GM19239 (cell line): ENCODE measurements at places on chromosomes 5 and 9.

GRCh38 chr5:171952021-171952420, 54.4 kb downstream of the FBXW11 start:
- no peak for DNase-seq

GRCh38 chr9:99162759-99163364, 57.9 kb downstream of the TGFBR1 start:
- no peak for DNase-seq

DNA sequence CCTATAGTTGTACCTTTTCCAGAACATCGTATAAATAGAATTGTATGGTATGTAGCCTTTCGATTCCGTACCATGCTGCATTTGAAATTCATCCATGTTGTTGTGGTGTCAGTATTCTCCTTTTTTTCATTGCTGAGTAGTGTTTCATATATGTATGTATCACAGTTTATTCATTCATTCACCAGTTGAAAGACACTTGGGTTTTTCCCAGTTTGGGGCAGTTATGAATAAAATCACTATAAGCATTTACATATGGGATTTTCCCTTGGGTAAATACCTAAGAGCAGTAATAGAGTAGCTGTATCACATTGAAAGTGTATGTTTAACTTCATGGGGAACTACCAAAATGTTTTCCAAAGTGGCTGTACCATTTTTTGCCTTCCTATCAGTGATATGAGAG, 16.1 kb upstream of the FKTN start:
- no peak for DNase-seq

GRCh38 chr9:121283856-121284732, 16.1 kb downstream of the GSN start:
- no peak for DNase-seq

DNA sequence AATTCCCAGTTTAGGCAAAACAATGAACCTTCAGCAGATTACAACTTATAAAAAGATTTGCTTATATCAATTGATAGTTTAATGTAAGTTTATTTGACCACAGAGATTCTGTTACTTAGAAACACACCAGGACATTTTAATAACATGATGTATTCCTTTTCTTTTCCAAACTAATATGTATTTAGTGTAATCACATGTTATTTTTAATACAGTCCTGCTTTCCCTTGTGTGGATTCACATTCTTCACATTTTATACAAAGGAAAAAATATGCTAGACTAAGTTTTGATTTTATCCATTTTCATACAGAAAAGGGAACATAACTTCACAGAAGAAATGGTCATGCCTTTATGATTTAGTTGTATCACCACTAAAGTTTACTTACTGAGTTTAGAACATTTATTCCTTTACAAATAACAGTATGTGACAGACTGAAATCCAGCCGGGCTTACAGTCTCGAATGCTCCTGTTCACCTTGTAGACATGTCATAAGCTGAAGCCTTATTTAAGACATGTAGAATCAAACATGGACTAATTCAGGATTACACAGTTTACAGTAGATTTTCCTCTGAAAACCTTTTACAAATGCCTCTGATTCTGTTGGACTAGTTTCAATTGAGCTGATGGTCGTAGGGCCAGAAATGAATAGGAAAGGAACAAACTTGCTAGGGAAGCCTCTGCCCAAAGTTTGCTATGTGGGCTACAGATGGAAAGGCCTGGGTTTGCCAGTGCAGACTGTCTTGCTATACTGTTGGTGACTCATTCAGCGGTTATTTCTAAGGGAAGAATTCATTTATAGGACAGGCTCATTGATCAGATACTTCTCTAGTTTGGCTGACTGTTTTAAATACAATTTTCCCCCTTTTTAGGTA, 6.6 kb upstream of the ASPN start:
- no peak for DNase-seq

DNA sequence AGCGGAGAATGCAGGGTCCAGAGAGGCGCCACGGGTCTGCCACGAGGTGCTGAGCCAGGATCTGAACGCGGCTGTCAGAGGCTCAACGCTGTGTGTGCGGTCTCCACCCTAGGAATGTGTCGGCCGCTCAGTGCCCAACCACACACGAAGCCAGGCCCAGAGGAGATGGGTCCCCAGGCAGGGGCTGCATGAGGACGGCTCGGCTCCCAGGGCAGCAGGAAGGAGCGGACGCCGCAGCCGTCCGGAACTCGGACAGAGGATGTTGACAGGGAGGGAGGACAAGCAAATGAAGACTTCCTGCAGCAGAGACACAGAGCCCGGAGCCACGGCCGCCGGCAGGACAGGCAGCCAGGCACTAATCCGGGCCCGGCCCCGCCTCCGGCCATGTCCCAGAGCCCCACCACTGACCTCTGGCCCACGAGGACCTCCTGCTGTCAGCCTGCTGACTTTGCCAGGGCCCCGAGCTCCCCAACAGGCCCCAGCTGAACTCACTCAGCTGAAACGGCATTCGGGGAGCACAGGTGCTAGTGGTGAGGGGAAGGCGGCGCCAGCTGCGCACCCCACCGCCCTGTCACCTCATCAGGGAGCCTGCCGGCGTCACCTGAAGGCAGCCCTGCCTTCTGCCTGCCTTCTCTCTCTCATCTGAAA, 12.7 kb downstream of the VAV2 start:
- peak; percentile 82 for DNase-seq

DNA sequence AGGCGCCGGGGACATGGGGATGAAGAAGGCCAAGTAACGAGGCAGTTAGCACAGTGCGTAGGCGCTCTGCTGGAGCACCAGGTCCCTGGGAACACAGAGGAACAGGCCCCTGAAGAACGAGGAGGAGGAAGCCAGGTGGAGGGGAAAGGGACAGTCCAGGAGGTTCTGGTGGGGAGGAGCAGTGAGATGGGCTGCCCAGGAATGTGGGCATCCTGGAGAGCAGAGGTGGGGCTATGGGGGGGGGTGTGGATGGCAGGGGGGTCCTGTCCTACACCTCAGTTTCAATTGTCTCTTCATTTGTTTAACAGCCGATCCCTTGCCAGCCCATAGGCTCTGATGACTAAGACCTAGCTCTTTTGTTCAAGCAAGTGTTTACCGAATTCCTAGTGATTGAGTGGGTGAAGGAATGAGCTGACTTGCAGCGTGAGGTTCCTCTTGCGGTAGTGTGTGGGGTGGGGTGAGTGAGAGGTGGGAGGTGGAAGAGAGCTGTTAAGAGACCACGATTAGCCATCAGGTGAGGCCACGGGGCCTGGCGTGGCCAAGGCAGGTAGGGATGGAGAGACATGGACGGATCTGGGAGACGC, 8.4 kb upstream of the PHYHD1 start:
- no peak for DNase-seq

- DNase-seq, result no peak
Observed at GRCh38 chr5:159467666-159468065, 137.4 kb upstream of the IL12B start.

DNA sequence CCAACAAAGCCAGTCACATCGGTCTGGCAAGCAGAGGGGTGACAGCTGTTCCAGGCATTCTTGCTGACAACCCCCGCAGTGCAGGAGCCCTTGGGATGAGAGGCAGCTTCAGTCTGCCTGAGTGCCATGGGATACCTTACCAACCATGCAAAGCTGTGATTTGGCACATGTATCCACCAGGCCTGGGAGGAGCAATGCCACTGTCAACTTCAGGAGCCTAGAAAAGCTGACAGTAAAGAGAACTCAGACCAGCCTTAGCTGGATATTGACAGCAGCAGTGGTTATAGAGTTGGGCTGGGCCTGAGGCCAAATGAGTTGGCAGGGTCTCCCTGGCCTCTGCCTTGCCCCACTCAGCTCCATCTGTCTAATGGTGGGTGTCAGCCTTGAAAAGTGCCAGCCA, 10.1 kb upstream of the PLPPR1 start:
- no peak for DNase-seq

GRCh38 chr9:116318468-116319374, 165.1 kb downstream of the PAPPA start:
- DNase-seq, result no peak

DNA sequence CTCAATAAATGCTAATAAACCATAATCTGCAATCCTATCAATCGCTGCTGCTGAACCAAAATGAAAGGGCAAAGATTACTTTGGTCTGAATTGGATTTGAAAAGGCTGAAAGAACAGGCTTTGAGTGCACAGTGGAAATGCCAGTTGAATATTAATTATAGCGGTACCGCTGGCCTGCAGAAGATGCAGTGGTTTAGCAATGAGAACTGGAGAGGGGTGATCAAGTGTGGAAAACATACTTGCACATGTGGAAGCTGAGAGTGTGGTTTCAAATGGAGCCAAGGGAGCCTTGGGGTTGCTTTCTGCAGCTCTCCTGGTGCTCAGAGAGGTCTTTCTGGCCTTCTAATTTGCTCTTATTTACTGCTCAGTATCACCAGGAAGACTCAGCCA, 133.9 kb downstream of the PTTG1 start:
- DNase-seq, result no peak

DNA sequence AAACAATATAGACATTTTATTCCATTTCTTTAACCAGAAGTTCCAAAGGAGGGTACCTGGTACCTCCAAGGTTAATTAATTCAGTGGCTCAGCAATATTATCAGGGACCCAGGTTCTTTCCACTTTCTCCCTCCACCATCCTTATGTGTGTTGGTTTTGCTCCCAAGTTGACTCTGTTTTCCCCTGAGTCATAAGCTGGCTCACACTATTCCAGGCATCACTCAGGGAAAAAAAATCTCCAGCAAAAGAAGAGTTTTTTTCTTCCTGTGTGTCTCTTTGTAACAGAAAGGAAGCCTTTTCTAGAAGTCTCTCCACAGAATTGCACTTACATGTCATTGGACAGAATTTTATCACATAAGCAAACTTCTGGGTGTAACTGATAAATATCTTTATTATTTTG, 31.2 kb upstream of the GALNT10 start:
- DNase-seq, result no peak

GRCh38 chr5:34035756-34036155, 7.3 kb downstream of the C1QTNF3 start:
- DNase-seq, result no peak

DNA sequence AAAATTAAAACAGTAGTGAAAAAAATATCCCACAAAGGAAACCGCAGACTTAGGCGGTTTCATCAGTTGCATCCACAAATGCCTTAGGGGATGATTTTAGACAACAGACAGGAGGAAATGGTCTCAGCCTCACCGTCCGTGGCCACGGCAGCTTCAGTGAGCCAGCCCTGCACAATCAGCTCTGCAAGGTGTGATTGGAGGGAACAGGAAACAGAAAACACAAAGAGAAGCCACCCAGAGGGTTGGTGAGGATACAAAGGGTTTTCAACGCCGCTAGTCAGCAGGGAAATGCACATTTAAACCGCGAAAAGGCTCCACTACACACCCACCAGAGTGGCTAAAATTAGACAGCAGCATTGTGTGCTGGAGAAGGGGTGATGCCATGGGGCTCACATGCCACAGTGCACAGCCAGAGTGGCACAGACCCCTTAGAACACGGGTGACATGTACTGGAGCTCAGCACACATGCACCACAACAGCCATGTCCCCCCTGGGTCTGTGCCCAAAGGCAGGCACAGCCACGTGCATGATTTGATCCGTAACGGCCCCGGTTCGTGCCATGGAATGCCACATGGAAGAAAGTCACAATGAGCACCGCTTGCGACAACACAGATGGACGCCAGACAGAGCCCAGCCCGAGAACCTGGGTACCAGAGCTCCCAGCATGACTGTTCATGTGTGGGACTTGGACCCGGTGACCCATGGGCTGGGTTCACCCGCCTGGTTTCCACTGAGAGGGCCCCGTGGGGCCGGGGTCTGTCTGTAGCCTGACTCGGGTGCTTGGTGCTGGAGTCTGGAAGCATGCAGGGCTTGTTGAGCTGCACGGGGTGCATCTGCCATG, 18.3 kb upstream of the TERT start:
- no peak for DNase-seq

GRCh38 chr9:38329968-38330367, 62.5 kb upstream of the ALDH1B1 start:
- DNase-seq, result no peak

DNA sequence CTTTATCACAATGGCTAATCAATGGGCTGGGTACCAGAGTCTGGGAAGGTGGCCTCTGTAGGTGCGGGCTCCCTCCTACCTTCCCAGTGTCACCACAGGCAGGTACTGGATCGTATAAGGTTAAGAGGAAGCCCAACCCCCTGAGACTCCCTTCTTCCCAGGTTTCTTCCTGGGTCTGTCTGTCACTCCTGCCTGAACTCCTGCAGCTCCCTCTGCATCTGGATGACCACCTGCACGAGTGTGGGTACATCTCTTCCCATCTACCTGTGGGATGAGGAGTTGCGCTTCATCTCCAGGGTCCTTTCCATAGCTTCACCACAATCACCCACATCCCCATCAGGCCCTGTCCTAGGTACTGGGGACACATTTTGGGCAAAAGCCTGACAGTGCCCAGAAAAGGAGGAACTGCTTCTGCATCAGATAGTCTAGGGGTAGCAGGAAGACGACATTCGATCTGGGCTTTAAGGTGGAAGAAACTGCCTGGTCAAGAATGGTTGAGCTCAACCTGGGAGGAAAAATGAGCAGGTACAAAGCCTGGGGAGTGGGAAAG, 112.2 kb upstream of the ALDH1B1 start:
- DNase-seq, result no peak

DNA sequence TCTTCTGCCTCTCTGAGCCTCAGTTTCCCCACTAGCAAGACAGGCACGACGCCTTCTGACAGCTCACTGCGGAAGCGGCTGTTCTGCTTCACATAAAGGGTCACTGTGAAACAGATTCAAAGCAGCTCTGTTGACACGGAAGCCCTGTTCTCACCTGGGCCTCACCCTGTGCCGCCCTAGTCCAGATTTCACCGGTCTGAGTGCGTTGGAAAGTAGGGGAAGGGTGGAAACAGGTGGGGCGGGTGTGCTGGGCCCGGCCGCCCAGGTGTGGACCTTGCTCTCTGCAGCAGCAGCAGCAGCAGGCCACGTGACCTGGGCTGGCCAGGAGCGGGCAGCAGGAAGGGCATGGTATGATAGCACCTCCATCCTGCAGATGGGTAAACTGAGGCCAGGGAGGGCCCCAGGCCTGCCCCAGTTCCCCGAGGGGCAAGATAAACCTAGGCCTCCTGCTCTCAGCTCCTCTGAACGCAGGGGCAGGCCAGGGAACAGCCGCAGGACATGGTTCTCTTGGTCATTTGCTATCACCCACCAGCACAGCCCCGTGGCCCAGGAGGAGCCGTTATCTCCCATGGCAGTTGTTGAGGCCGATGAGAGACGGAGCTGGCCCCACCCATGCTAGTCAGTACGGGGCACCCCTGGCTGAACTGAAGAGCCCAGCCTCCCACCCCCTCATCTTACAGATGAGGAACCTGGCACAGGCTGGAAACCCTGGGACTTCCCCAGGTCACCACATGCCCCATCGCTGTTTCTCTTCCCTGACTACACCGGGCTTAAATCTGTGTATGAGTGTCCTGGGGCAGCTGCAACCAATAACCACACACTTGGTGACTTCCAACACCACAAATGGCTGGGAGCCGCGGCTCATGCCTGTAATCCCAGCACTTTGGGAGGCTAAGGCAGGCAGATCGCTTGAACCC, 12.1 kb downstream of the PTGES2 start:
- no peak for DNase-seq
